ENCODE measurements at places on chromosomes 6 and 20.

DNA sequence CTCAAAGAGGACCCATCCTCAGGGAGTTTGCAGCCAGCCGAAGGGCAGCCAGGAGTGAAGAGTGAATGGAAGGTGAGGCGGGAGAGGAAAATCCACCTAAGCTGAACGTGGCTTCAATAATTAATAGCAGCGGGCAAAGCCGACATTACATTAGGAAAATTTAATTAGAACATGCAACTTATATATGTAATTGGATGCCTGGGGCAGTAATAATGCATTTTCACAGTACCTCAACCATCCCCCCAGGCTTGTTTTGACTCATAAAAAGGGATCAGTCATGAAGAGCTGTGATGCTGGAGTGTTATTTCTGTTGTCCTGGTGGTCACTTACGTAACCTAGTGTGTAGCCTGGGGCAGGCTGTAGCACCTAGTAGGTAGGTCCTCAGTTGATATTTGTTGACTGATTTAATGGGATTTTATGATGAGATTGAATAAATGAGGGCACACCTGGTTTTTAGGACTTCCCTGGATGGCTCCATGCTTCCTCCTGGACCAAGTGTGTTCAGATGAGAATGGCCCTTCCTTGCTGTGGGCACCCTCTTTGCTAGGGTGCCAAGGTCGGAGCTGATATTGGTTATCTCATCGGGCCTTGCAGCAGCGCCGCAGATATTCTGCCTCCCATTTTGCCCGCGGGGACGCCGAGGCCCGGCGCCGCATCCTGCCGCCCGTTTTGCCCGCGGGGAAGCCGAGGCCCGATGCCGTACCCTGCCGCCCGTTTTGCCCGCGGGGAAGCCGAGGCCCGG is 128.8 kb downstream of the CDH26 start:
- DNase-seq = no peak

GRCh38 chr20:16953858-16954257 is 205.7 kb downstream of the OTOR start:
- DNase-seq = no peak

GRCh38 chr20:61852268-61853072 is 213.2 kb downstream of the TAF4 start:
- no peak for DNase-seq

DNA sequence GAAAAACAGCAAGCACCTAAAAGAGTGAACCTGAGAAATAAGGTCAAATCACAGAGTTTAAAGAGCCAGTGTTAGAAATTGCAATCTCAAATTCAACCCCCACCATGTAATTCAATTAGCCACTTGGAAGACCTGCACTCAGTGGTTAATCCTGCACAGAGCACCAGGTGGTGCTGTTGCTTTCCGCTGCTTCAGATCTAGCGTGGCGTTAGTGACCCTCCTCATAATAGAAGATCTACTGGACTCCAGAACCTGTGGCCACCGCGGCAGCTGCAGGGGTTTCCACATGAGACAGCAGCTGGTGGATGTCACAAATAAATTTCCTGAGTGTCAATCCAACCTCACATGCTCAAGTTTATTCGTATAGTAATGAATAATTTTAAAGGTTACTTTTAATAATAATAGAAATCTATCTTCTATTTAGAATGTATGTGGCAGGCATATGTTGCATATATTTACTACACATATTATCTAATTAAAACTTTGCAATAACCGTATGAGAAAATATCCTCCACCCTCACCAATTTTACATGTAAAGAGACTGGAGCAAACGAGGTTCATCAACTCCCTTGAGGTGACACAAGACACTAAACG is 84.4 kb downstream of the SYNE1 start:
- peak; percentile 45 for DNase-seq

DNA sequence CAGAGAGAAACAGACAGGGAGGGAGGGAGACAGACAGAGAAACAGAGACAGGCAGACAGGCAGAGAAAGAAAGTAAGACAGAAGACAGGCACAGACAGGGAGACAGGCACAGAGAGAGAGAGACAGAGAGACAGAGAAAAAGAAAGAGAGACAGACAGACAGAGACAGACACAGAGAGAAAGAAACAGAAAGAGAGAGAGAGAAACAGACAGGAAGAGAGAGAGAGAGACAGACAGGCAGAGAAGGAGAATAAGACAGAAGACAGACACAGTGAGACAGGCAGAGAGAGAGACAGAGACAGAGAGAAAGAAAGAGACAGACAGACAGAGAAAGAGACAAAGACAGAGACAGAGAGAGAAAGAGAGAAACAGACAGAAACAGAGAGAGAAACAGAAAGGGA is 754.8 kb upstream of the DEFB115 start:
- no peak for DNase-seq

- no peak for DNase-seq
These were observed 277 bp downstream of the ADGRB3 start for GRCh38 chr6:68635412-68635705.

DNA sequence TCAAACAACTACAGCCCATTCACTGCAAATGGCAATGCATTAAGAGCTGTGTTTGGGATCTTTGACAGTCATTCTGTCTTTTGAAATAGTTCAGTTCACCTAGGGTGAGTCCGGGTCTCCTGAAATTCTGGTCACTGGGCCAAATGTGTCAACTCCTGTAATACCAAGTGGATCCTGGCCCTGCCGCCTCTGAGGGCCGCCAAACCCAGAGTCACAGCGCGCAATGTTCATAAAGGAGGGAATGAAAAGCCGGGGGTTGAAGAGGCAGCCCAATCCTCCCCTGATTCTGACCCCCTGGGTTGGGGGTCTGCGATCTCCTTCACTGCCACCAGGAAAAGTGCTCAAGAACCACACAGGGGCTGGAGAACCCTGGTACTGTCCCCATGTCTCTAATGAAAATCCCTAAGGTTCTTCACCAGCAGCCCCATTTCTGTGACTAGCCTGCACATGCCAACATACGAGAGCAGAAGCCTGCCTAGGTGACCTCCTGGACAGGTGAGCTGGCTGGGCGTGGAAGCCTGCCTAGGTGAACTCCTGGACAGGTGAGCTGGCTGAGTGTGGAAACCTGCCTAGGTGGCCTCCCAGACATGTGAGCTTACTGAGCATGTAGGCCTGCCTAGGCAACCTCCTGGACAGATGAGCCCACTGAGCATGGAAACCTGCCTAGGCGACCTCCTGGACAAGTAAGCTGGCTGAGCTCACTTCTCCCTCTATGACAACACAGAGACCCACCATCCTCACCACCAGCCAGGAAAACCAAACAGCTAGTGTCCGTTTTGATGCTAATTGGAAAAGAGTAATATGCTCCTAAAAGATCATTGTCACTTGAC is 16.1 kb upstream of the APMAP start:
- no peak for DNase-seq

DNA sequence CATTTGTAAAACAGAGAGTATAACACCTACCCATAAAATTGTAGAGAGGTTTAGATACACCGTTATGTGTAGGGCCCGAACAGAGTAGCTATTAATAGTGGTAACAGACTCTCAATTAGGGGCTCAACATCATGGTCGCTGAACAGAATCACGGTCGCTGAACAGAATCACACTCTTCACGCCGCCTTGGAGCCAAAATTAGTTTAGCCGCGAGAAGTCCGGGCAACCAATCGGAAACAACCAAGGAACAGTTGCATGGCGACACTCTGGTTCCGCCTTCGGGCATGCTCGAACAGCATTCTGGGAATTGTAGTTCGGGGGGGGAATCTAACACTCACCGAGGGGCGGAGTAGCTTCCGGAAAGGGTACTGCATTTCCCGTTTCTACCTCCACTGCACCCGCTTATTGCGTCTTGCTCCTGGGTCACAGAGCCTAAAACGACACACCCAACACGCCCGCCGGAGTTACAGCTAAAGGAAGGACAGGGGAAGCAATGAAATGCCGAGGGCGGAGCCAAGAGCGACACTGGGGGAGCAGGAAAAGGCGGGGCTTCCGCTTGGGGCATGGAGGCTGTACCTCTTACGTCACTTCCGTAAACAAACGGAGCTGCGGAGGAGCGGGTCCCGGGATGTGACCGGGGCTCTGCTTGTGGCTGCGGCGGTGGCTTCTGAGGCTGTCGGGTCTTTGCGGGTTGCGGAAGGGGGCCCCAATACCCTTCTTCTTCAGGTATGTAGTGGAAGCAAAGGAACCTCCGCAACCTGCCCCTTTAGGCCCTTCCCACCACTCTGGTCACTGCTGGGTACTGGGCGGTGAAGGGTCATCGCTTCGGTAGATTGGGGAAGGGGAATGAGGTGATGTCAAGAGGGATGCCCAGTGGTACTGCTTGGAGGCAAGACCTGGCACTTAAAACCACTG is at the start of gene CCDC28A:
Gene CCDC28A, plus strand, starts transcription at position 593 of the 915 bp plus-strand sequence. CDS start 2,352 bp downstream, outside the sequence.
- peak; percentile 88 for DNase-seq

DNA sequence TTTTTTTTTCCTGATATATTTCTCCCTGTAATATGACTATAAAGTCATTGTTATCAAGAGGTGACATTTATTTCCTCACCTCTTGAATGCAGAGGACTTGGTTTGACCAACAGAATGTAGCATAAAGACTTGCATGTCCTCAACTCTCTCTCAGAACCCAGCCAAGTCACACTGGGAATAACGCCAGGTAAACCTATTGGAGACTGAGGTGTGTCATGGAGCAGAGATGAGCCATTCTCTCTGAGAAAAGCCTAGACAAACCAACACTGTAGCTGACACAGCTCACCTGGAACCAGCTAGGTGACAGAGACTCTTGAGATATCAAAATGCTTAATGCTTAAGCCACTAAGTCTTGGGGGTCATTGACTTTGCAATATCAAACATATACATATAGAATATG is 533.6 kb downstream of the HAO1 start:
- no peak for DNase-seq

- no peak for DNase-seq
These were observed 21.6 kb downstream of the FKBP1A start for GRCh38 chr20:1371202-1371782.

GRCh38 chr6:46815130-46815529 is 21.9 kb downstream of the MEP1A start:
- DNase-seq = no peak

DNA sequence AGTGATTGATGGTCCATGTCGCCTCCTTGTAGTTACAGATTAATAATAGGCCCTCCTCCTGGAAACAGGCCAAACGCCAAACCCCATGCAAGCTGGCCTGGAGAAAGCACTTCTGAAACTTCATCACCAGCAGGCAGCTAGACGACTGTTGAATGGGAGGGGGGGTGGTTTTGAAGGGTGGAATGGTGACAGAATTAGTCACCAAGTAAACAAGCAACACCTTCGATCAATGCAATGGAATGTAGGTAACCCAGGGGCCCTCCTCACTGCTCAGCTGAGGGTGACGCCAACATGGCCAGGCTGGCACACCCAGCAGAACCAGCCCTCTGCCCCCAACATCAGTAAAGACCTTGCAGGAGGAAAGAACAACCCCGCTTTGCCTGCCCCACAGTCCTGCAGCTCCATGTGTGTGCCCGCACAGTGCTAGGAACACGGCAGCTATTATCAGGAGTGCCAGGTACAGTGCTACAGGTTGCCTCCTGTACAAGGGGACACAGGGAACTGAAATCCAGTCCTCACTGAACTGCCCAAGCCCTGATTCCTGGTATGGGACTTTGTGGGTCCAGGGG is 2.7 kb downstream of the BCAS1 start:
- no peak for DNase-seq

DNA sequence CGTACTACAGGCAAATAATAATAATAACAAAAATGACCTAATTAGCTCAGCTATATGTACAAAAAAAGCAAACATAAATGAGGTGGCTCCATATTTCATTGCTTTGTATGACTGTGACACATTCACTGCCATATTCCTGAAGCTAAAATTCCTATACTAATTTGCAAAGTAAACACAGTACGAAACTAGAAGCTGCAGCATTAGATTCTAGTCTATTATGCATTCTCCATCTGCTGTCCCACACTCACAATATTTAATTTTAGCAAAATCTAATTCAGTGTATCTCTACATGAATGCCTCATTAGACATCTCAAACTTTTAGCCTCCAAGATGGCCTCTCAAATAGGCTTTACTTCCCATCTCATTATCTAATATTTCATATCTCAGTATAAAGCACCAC is 55.1 kb downstream of the ATG5 start:
- DNase-seq = no peak

DNA sequence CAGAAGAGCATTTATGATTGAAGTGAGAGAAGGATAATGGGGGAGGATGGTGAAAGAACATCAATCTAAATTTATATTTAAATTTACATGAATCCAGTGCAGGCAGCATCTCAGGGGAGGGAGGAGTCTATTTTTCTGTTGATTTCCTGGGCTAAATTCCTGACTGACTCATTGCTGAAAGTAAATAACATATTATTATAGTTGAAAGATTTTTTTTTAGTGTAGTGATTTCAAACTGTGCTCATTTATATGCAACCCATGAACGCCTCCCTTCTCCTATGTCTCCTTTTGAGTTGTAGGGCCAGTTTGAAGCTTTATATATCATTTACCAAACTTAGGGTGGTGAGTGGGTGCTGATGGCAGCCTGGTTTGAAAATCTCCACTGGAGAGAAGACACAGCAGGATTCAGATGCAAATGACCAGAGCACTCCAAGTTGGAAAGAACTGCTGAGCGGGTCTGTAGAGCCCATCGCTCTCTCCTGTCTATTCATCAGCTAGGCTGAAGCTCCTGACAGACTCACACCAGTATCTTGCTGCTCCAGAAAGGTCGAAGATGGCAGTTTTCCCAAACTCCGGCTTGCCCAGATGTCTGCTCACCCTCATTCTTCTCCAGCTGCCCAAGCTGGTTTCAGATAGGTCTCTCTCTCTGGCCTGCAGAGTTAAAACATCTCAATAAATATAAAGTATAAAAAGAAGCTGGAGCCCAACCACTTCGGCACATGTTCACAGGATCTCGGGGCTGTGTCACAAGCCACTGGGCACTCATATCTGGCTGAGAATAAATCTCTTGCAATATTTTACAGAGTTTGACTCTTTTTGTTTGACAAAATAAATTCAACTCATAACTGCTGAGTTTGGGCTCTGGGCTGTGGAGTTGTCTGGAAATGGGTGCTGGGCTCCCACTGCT is 18.3 kb downstream of the BTN2A1 start:
- DNase-seq = no peak

DNA sequence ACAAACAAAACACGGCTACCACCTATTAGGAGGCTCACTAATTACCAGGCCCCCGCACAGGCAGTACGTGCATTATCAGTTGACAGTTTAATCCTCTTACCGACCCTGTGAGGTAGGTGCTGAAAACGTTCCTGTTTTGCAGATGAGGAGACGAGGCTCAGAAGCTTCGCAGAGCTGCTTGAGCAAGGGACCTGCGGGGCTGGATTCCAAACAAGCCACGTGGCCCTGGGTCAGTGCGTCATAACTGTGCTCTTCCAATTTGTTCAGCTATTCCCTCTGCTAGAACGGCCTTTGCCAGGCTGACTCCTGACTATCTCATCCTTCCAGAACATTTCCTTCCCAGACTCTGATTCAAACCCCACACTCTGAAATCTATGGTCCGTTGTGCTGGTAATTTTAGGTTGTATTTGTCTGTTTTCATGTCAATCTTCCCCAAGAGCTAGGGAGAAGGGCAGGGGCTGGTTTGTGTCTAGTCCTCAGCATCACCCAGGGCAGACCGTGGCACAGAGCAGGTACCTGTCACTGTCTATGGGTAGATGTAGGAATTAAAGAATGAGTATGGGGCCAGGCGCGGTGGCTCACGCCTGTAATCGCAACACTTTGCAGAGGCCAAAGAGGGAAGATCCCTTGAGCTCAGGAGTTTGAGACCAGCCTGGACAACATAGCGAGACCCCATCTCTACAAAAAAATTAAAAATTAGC is 28.8 kb upstream of the TLDC2 start:
- DNase-seq = no peak

- no peak for DNase-seq
These were observed 139.2 kb downstream of the SOX4 start for GRCh38 chr6:21732731-21733130.

GRCh38 chr20:44395461-44396340 is 40.2 kb downstream of the HNF4A start:
- DNase-seq = no peak

All from GM20000 (cell line).